Right ventricle myocardium superior (tissue), 1 donor: ENCODE measurements at places on chromosomes 1 and 21.

- no peak for DNase-seq
Measured at GRCh38 chr1:80882553-80882952, 918.2 kb upstream of the ADGRL2 start.

DNA sequence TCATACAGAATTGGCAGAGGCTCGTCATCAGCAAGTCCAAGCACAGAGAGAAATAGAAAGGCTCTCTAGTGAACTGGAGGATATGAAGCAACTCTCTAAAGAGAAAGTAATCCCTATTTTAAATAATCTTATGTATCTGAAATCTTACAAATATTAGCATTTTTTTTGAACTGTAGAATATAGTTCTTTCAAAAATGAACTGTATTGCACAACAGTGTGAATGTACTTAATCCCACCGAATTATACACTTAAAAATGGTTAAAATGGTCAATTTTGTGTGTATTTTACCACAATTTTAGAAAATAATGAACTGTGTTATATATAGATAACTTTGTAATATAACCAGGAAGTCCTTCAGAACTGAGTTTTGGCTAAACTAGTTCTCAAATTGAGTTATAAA is 75.9 kb downstream of the CCDC18 start:
- no peak for DNase-seq

GRCh38 chr21:29306920-29307319 is 8.2 kb downstream of the BACH1 start:
- DNase-seq, result no peak

GRCh38 chr1:24890887-24891286 is 39.2 kb downstream of the RUNX3 start:
- no peak for DNase-seq

DNA sequence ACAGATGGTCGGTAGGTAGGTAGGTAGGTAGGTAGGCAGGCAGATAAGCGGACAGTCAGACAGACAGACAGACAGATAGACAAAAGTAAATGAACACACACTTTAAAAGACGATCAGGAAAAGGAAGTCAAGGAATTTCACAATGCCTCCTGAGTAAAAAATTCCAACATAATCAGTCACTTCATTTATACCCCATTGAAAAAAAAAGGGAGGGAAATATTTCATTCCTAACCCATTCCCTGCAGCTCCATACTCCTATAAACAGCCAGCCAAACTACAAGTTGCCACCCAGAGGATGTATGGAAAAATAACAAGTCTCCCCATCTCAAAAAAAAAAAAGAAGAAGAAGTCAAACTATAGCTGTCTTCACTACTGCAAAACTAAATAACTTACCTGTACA is 43.4 kb downstream of the ZZZ3 start:
- DNase-seq, result no peak

- no peak for DNase-seq
Measured at GRCh38 chr1:29197590-29197924, 15.9 kb upstream of the SRSF4 start.

DNA sequence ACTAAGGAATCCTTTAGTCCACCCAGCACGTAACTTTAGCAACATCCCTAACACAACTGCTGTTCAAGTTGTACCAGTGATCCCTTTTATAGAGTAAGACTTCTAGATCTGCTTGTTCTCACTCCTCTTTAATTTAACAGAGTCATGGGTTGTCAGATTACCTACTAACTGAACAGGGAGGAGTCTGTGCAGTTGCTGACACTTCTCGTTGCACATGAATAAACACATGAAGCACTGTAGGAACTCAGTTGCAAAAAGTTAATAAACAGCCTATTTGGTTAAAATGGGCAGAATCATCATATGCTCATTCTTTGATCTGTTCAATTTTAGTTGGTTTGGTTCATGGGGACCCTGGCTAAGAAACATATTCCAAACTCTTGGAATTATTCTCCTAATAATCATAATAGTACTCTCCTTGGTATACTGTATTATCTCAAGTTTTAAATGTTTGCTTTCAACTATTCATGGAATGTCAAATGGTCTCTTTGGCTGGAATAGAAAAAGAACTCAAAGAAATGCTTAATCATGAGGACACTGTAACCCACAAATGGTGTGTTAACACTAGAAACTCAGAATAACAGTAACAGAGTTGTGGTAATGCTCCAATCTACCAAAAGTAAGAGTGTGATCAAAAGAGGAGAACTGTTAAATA is 15.6 kb downstream of the PLPPR5 start:
- no peak for DNase-seq

DNA sequence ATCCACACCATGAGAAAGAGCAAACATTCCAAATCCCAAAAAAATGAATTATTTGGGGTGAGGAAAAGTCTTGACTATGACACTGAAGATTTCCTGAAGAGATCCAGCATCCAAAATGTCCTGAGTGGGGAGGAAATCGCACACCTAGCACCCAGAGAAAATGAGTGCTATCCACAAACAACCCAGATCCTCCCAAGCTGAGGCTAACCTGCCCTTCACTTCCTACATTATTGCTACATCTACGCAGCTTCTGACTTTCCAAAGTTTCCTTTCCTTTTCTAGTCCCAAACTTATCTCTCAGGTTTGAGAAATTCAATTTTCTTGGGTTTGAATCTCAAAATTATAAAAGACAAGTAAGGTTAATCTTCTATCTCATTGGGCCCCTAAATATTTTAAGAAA is 906 bp upstream of the RGS13 start:
- no peak for DNase-seq

DNA sequence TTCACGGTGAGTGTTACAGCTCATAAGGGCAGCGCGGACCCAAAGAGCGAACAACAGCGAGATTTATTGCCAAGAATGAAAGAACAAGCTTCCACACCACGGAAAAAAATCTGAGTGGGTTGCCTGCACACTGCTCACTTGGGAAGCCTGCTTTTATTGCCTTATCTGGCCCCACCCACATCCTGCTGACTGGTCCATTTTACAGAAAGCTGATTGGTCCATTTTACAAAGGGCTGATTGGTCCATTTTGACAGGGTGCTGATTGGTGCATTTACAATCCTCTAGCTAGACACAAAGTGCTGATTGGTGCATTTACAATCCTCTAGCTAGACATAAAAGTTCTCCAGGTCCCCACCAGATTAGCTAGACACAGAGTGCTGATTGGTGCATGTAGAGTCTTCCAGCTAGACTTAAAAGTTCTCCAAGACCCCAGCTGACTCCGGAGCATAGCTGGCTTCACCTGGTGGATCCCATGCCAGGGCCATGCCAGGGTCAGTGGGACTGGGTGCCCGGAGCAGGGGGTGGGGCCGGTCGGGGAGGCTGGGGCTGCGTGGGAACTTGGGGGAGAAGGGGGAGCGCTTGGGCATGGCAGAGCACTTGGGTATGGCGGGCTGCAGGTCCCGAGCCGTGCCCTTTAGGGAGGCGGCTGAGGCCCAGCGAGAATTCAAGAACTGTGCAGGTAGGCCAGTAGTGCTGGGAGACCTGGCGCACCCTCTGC is 75.4 kb upstream of the ATP1A1 start:
- DNase-seq, result no peak

GRCh38 chr1:35807614-35808449 is at the start of gene AGO4:
AGO4 (plus strand) TSS chr1:35808016; CDS start chr1:35808417, 401 bp downstream.
- DNase-seq, result peak; percentile 80

DNA sequence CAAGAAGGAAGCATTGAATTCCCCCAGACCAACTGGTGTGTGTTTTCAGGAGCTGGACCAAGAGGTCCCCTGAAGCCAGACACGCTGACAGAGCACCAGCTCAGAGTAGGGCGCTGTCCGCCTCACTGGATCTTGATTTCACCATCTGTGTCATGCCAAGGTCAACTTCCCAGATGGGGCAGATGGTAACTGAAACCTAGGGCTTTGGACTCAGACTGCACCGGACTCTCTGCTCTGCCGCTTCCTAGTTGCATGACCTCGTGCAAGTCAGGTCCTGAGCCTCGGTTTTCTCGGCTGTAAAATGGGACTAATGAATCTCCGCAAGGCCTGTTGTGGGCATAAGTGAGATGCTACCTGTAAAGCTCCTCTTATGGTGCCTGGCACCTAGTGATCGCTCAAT is 17.9 kb upstream of the CASZ1 start:
- no peak for DNase-seq

- no peak for DNase-seq
Measured at GRCh38 chr1:238001818-238002217, 111.1 kb upstream of the ZP4 start.

- DNase-seq, result no peak
Measured at GRCh38 chr1:59156526-59157199, 140.2 kb upstream of the FGGY start.

- DNase-seq, result no peak
Measured at GRCh38 chr1:12513181-12513580, 104.8 kb downstream of the DHRS3 start.

DNA sequence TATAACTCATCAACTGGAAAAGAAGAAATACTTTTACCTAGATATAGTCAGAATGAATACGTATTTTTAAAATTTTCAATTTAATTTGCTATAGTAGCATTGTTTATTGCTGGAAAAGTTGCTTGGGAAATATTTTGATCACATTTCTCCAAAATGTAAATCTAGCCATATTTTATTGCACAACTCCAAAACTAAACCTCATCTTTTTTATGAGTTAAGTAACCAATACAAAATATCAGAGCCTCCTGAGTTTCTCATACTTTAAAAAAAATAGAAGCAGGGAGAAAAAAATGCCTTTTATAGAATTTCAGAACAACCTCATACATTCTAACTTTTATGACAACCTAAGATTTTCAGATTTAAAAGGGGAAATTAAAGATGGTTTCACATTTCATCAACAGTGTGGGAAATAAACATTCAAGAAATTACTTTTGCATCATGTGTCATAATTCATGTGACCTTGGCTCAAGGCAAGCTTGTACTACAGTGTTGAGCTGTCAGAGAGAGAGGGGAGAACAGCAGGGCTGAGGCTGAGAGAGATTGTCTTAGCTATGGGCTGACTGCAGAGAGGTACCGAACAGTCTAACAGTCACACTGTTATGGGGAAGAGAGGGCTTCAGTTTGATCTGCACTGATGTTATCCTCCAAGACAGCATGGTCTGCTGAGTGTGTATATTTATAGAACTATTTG is 519.0 kb downstream of the LTN1 start:
- DNase-seq, result no peak

DNA sequence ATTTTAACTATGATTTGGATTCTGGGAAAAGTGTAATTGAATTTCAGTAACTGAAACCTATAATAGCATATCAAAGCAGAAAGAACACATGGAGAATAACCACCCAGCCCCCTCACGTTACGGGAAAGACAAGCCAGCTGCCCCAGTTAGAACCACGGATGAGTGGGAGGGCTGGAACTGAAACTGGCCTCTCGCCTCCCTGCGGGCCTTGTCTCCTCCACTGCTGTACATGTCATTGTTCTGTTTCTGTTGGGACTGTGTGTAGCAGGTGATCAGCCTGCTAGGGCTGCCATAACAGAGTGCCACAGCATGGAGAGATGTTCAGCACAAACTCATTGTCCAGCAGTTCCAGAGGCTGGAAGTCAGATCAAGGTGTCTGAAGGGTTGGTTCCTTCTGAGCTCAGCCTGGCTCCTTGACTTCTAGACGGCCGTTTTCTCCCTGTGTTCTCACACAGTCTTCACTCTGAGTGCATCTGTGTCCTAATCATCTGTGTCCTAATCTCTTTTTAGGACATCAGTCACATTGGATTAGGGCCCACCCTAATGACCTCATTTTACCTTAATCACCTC is 52.4 kb downstream of the MAP3K21 start:
- no peak for DNase-seq

DNA sequence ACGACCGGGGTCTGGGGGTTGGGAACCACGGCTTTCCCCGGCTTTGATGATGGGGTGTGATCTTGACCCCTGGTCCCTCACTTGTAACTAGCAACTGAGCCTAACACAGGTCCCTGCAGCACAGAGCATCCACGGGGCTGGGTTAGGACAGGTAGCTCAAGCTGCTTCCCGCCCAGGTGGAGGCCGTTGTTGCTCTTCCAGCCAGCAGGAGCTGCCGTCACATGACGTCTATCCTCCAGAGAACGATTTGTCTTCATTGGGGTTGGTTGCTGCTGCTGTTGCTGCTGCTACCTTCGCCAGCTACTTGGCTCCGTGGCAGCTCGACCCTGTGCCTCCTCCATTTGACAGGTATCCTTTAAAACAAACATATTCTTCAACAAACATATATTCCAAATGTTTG is 74.3 kb upstream of the ADAR start:
- DNase-seq, result no peak

DNA sequence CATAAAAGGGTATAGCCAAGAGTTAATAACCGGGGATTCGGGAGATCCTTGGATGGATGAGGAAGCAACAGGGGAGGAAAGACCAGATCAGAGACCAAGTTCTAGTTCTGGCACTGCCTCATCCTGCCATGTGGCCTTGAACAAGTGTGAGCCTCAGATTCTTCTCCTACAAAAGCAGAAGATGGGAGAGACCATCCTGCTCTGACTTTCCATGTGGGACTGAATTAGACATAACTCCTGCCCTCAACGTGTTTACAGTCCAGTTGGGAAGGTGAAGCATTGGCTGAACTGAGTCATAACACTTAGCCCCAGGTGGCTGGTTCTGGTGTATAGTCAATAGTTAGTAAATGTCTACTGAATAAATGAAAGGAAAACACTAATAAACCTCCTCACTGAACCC is 12.1 kb upstream of the CNR2 start:
- DNase-seq, result no peak

DNA sequence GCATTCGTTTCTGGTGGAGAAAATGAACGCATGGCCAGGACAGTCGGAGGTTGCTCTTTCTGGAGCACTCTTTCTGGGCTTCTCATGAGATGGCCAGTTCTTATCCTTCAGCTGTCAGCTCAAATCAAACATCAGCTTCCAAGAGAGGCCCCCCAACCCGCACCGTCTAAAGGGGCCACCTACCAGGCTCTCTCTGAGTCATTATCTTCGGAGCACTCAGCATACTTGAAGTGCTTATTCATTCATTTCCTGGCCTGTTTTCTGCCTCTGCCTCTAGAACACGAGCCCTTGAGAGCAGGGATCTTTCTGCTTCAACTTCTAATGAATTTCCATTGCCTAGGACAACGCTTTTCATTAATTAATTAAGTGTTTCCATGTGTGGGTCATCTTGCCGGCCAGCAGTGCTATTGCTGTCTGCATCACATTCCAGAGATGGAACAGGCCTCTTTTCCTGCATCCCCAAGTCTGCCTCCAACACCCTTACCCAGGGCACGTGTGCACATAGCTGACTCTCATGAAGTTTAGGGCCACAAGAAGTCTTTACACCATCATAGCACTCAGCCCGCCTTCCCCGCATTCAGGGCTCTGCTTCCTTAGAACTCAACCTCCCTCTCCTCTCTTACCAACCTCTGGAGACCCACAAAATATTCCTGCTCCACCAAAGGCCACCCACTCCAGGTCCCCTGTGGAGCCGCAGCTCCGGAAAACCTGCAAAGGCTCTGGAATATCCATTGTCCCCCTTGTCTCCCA is 52.1 kb upstream of the LAPTM5 start:
- no peak for DNase-seq

DNA sequence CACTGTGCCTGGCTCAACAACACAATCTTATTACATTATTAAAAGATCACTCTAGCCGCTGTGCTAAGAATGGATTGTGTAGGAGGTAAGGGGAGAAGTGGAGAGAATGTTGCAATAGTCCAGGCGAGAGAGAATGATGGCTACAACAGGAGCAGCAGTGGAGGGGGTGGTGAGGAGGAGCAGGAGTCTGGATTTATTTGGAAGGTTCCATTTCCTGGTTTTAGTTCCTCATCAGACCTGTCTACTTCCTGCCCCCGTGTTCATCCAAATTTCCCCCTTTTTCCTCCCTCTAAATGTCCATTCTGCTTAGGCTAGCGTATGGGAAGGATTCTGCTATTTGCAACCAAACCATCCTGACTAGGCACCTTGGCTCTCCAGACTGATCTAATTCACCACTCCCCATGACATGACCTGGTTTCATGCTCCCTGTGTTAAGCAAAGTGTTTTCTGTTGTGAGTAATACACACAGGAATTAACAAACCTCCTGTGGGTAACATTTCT is 35.1 kb upstream of the EYA3 start:
- no peak for DNase-seq

GRCh38 chr1:111825217-111825616 is 69.5 kb downstream of the DDX20 start:
- DNase-seq, result no peak
